ENCODE measurements at places on chromosomes 7 and 10. TPM values are rescaled to one million over a fixed set of nuclear protein-coding genes. Genes with fewer than 3 reads are reported as not detected.

CLCN1 gene
- not detected for total RNA-seq

MLXIPL gene
- total RNA-seq = 64.3 TPM

NUTM2D gene
- 7.2 TPM for total RNA-seq

ANXA8L1 gene
- total RNA-seq = 8.6 TPM

FAM237B gene
- total RNA-seq = not detected

APBB1IP gene
- 8.4 TPM for total RNA-seq

FAM13C gene
- total RNA-seq = 36.9 TPM

RBP3 gene
- total RNA-seq = not detected

EMX2 gene
- total RNA-seq = 0.78 TPM

PAX2 gene
- total RNA-seq = not detected

SLC16A12 gene
- 43.5 TPM for total RNA-seq

GSTO2 gene
- 1.7 TPM for total RNA-seq

Data from tibial nerve (tissue), 4 donors.